ENCODE measurements at places on chromosomes 7 and 10. TPM values are rescaled to one million over a fixed set of nuclear protein-coding genes. Genes with fewer than 3 reads are reported as not detected.

GPR15LG gene
- total RNA-seq = not detected

- DNase-seq = no peak
Observed at GRCh38 chr7:103875718-103876117, 113.7 kb downstream of the RELN start.

DNA sequence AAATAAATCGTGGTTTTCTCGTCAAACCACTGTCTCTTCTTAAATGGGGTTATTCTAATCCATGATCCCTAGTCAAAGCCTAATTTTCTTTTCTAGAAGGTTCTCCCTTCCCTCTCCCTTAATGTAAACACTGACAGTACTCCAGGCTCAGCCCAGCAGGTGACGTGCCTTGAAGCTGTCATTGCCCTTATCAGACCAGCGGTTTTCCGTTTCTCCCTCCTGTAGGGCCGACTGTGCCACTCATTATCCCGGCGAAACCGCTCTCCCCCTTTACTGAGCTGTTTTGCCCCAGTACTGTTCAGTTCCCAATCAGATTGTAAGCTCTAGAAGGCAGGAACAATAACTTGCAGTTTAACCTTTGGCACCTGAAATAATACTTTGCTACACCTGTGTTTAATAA is 153.5 kb upstream of the RHEB start:
- DNase-seq = no peak

DNA sequence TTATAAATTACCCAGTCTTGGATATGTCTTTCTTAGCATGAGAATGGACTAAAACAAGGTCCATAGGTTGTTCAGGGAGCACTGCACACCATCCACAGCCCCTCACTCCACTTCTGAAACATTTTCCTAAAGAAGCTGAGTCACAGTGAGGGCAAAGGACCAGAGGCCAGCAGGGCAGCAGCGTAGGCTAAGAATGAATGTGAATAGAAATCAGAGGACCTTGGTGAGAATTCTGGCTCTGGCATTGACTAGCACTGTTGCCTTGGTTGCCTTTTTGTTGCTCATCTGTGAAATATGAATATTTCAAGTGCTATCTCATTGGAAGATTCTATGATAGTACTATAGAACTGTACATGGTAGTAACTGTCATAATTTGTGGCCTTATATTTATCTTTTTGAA is 41.7 kb upstream of the TOMM7 start:
- DNase-seq = no peak

DNA sequence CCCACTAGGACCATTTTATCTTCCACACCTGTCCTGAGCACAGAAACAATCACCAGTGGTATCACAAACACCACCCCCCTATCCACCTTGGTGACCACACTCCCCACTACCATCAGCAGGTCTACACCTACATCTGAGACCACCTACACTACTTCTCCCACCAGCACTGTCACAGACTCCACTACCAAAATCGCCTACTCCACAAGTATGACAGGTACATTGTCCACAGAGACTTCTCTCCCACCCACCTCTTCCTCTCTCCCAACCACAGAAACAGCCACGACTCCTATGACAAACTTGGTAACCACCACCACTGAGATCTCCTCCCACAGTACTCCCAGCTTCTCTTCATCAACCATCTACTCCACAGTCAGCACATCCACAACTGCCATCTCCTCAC is 3.3 kb downstream of the MUC3A start:
- DNase-seq = no peak

RHBDD2 gene
- 49.2 TPM for total RNA-seq

CYP3A5 gene
- not detected for total RNA-seq

DNA sequence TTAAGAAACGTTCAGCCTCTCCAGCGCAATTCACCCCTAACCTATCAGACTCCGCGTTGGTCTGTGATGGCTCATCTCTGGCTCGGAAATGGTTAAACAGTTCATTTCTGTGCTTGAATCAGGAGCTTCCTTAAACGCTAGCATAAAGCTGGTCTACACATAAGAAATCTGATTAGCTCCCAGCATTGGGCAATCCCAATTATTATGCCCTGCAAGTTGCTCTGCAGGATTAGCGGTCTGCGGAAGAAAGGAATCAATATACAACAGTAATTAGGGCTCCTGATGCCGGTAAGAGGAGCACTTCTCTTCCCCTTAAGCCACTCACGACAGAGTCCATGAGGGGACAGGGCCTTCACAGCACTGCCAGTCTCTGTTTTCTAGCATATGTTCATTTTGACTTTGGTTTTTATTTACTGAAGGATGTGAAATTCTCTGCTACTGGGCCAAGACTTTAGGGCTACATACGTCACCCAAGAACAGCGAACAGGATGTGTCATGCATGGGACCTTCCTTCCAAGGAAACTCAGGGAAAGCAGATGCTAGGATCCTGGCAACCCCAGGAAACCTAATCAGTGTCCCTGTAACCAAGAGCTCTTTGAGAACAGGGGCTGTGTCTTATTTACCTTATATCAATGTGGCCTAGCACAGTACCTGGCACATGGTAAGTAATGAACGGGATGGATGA is 324.4 kb downstream of the KCNMA1 start:
- DNase-seq = no peak

DNA sequence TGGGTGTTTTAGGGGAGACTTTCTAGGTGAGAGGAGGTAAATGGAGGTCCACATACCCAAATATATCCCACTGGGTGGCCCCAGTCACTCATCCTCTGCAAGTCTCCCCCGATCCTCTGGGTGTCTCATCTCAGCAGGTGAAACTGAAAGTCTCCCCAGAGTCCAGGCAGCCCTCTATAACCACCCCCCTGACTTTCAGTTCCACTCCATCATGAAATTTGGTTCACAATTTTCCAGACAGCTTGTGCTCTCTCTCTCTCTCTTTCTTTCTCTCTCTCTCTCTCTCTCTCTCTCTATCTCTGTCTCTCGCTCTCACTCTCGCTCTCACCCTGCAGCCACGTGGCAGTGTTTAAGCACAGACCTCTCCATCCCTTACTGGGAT is 56.7 kb upstream of the ELN start:
- no peak for DNase-seq

DNA sequence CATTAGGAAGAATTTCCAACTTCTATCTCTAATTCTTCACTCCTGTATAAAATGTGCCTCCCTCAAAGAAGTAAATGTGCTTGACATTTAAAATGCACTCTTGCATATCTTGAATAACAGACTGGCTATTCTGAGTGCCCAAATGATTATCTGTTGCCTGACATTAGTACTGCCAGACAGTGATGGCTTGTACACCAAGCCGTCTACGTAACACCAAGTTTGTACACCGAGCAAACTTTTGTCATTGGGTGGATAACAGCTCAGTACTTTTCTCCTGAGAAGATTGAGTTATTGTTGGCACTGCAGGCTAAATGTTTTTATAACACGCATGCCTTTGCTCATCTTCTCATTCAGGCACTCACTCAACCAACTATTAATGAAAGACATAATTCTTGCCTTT is 137.2 kb downstream of the DOCK4 start:
- DNase-seq = no peak

SH2D4B gene
- 0.23 TPM for total RNA-seq

- no peak for DNase-seq
Observed at GRCh38 chr10:1151076-1152033, 95.2 kb downstream of the WDR37 start.

DNA sequence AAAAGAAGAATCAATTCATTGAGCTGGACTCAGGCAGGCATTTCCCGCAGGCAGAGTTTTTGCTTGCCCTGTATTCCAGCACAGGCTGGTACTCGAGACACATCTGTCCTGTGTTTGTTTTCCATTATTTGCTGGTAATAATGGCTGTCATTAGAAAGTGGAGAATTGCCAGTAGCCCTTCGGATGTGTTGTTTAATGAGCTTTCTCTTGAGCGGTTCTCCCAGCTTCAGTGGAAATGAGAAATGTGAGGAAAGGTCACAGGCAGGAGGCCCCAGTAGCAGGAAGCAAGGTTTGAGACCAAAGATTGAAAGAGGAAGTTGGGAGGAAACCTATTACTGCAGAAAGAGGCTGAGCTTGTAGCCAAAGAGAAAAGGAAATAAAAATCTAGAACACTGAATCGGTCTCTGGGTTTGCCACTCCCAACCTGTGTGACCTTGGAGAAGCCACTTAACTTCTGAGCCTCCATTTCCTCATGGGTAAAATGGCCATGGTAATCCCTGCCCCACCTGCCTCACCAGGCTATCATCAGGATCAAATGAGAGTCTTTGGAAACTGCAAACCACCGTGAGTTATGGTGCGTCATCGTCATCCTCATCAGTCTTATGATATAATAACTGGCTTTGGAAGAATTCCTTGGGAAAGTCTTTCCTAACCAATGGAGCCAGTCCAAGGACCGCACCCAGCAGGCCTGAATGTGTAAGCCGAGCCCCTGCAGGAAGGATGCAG is 67.7 kb downstream of the TACR2 start:
- peak; percentile 62 for DNase-seq

Data from activated CD4-positive, alpha-beta T cell treated with anti-CD3 and anti-CD28 coated beads, Interleukin-2, amount 10 ng/mL, durations not matched to agents 24 days and 14 days (primary cell).